ENCODE measurements at places on chromosomes 12 and 14.

DNA sequence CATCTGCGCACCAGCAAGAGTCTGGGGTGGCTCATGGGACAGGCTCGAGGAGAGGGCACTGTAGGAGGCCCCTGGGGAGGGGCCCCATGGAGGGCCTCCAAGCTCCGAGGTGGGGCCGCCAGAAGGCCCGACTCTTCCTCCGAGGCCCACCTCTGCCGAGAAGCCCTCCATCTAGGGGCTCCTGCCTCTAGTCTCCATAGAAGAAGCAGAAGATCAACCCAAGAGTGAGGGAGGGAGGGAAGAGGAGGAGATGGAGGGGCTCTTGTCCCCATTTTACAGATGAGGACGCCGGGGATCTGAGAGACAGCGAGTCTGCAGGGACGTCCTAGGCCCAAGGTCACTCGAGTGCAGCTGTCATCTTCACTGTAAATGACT is 41.2 kb downstream of the DIO3 start:
- DNase-seq, result no peak

- DNase-seq, result no peak
These were observed 64.7 kb downstream of the PPP2R5E start for GRCh38 chr14:63478437-63478852.

DNA sequence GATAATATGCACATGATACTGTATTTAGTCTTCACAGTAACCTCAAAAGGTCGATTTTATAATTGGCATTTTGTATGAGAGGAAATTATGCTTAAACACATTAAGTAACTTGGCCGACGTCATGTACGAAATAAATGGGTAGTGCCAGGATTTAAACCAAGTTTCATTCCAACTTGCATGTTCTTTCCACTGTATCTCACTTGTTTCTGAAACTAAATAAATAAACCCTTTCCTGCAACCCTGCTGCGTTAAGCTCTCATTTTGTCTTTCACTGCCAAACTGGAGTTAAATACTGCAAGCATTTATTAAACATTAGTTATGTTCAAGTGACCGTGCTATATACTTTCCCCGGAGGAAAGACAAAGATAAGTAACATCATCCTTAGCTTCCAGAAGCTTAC is 293.9 kb upstream of the PRKD1 start:
- DNase-seq, result no peak

DNA sequence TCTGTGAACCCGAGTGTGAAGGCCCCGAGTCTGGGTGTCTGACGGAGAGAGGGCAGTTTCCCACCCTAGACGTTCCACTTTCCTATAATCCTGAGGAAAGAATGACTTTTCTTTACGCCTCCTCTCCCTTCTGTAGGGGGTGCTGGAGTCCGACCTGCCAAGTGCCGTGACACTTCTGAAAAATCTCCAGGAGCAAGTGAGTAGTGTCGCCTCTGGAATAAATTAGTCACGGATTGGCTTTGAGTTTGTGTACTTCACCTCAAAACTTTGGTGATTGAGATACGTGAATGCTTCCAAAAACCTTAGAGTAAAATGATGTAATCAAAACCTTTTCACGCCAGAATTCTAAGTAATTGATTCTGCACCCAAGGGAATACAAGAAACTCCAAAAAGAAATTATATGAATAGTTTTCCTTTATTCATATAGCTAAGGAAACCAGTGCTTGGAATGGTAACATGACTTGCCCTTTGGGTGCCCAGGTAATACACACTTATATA is 452 bp downstream of the NGDN start:
- DNase-seq, result no peak

DNA sequence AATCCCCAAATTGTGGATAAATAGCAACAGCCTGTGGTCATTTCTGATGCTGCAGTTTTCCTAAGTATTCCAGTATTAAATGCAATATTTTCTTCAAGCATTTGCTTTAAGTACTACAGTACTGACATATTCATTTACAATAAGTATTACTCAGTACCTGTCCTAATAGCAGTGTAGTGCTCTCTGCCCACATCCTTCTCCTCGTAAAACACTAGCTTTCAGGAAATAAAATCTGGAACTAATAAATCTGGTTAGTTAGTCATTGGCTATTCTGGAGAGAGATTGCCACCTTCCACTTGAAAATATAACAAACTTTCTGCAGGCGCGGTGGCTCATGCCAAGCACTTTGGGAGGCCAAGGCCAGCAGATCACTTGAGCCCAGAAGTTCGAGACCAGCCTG is 441.5 kb downstream of the PRKD1 start:
- no peak for DNase-seq

DNA sequence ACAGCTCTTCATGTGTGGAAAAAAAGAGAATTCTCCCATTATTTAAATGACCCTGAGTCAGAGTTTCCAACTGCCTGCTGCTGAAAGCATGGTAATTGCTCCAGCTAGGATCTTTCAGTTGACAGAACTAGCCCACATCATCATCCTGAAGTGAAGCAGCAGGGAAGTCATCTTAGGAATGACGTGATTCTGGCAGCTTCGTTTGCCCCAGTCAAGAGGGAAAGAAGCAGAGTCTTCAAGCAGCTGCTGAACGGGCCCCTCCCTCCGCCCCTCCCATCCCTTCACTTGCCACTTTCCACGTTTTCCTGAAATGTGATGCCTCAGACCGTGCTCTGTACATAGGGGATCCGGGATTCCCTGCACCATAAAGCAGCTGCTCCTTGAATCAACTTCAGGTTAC is 455.0 kb upstream of the TMEM132C start:
- DNase-seq, result peak; percentile 94
